ENCODE measurements at places on chromosomes 6 and 20. TPM values are rescaled to one million over a fixed set of nuclear protein-coding genes. Genes with fewer than 3 reads are reported as not detected.

TMEM170B gene
- 0.37 TPM for polyA plus RNA-seq

TRIM39 gene
- 18.6 TPM for polyA plus RNA-seq

PPP1R16B gene
- polyA plus RNA-seq = 11.4 TPM

FABP7 gene
- not detected for polyA plus RNA-seq

GPR6 gene
- not detected for polyA plus RNA-seq

IP6K3 gene
- not detected for polyA plus RNA-seq

PTCRA gene
- not detected for polyA plus RNA-seq

PSORS1C2 gene
- polyA plus RNA-seq = not detected

PRDM13 gene
- polyA plus RNA-seq = not detected

PRSS16 gene
- polyA plus RNA-seq = 0.82 TPM

Data from naive thymus-derived CD4-positive, alpha-beta T cell (primary cell).